Body of pancreas (tissue), 4 donors: ENCODE measurements at places on chromosomes 11 and 22.
A peak's percentile ranks its signal among the peaks of the same experiment; 100 is the strongest.

DNA sequence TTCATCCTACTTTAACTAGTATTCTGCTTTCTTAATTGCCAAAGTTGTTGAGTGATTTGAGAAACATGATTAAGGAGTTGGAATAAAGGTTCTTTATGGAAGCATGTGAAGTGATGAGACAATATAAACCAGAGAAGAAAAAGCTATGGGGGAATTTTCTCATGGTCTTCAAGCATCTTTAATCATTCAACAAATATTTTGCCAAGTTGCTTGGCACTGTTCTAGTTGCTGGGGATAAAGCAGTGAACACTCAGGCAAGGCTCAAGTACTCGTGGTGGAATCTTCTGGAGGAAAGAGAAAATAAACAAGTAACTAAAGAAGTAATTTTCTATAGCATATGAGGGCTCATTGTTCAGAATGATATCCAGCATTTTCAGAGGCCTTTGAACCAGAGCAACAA is 9.2 kb upstream of the PIWIL4 start:
- DNase-seq = no peak

DNA sequence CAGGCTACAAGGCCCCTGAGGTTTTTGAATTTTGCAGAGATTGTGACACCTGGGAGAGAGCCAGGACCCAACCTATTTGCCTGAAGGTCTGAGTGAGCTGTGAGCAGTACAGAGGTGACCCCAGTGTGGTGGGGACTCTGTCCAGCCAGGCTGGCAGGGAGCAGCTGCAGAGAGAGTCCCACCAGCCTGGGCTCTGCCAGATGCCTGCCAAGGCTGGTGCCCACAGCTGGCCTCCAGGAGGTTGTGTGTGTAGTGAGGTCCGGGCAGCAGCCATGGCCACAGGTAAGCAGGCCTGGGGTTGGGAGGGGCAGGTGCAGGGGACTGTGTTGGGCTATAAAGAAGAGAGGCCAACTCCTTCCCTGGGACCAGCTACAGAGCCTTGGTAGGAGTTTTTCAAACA is 144.8 kb downstream of the CRYBB2 start:
- DNase-seq = no peak

DNA sequence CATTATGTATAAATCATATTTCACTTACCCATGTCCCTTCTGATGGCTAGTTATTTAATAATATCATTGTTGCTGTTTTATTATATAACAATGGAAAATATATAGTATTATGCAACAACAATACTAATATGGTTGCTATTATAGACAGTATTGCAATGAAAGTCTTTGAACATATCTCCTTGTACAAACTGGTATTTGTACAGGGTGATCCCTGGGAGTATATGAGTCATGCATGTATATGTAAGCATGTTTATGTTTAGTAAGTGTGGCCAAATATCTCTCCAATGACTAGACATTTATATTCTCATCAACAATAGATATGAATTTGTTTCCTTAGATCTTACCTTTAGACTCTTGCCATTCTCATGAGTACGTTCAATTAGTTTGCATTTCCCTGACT is 55.9 kb downstream of the KCNC1 start:
- DNase-seq = no peak

GRCh38 chr11:95289378-95290101 is 58.5 kb upstream of the SESN3 start:
- DNase-seq = no peak

GRCh38 chr11:11229647-11230046 is 123.4 kb downstream of the CSNK2A3 start:
- no peak for DNase-seq

GRCh38 chr11:33542921-33543320 is 157.7 kb downstream of the C11orf91 start:
- peak; percentile 76 for DNase-seq

DNA sequence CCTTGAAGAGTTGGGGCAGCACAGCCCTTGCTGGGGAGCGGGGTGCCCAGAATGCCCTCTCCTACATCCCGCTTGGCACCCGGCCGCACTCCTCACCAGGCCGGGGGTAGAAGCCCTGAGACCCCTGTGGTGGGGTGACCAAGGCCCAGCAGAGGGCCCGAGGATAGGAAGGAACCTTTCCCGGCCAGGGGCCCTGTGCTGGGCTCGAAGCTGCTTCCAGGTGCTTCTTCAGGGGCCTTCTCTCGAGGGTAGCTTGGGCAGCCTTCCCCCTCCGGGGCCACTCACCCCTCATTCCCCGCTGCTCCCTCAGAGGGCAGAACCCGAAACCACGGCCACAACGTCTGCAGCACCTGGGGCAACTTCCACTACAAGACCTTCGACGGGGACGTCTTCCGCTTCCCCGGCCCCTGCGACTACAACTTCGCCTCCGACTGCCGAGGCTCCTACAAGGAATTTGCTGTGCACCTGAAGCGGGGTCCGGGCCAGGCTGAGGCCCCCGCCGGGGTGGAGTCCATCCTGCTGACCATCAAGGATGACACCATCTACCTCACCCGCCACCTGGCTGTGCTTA is 752 bp downstream of the MUC2 start:
- peak; percentile 8 for DNase-seq

- no peak for DNase-seq
Observed at GRCh38 chr11:92308366-92308765, 83.7 kb downstream of the FAT3 start.

- peak; percentile 19 for DNase-seq
Observed at GRCh38 chr11:83545494-83546260, 259.5 kb upstream of the CCDC90B start.

DNA sequence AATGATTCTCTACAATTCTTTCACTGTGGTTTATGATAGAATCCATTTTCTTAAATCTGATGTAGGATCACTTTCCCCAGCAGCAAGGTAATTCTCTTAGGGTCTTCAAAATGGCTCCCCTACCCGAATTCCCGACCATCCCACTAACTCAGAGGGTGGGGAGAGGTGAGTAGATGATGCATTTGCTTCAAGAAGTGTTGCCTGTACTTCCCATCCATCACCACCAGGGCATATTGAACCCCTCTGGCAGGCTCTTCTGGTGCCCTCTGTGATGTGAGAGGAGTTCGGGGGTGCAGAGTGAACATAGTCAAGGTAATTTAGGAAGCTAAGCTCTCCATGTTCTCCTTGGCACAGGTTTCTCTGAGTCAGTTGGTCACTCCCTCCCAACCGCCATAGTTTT is 52.3 kb downstream of the ZNRF3 start:
- DNase-seq = no peak

GRCh38 chr11:15750535-15751308 is 605.6 kb downstream of the SOX6 start:
- DNase-seq = no peak

- DNase-seq = no peak
Observed at GRCh38 chr11:129998107-129998506, 4.5 kb downstream of the PRDM10 start.

GRCh38 chr22:23910496-23911190 is 16.5 kb downstream of the MIF start:
- no peak for DNase-seq

DNA sequence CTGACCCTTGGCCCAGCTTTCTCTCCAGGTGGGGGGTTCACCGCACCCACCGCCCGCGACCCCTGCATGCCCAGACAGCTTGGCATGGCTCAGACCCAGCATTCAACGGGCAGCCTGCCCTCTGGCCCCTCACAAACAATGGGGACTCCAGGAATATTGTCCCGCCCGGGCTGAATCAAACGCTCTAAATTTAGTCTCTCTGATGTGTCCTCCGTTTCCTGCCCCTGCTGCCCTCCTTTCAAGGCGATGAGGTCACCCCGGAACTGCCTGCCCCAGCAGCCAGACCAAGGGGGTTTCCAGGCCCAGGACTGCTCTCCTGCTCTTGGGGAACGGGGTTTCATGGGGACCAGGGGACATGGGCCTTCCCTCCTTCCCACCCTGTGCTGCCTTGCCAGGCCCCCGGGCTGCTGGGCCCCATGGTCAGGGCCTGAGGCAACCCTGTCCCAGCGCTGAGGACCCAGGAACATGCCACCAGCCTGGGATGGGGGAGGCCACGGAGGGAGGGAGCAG is 10.1 kb upstream of the PDGFB start:
- no peak for DNase-seq

- DNase-seq = no peak
Observed at GRCh38 chr11:7449211-7449840, 36.0 kb upstream of the OLFML1 start.

GRCh38 chr22:31652088-31652487 is 9.9 kb downstream of the PISD start:
- no peak for DNase-seq

- peak; percentile 79 for DNase-seq
Observed at GRCh38 chr11:12043959-12044791, 35.7 kb upstream of the DKK3 start.

DNA sequence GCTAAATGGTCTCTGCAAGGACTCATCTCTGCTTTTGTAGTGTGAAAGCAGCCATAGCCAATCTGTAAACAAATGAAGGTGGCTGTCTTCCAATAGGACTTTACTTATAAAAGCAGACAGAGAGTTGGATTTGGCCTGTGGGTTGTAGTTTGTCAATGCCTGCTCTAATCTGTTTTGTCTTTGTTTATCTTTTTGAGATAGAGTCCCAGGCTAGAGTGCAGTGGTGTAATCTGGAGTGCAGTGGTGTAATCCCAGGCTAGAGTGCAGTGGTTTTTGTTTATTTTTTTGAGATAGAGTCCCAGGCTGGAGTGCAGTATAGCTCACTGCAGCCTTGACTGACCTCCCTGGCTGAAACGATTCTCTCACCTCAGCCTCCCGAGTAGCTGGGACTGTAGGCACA is 8.6 kb downstream of the PPP6R3 start:
- DNase-seq = no peak

DNA sequence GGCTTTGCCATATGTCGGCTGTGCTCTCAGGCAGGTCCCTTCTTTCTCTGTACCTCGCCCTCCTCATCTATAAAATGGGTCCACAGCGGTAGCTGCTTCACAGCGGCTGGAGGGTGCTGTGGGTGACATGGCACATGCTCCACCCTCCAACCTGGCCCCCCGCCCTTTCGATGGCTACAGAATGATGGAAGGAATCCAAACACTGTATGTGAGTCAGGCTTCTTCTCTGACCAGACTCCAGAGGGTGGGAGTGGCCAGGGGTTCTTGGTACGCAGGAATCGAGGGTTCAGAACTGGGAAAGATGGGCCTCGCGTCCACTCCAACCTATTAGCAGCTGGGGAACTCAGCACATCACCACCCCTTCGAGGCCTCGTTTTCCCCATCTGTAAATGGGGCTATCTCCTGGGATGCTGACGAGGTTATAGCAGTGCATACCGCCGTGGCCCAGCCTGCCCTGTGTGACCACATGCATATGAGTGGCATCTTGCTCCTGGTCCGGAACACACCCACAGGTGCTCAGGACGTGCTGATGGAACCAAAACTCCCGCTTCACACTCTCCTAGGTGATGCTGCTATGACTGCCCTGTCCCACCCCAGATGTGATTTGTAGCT is 26.4 kb downstream of the MN1 start:
- DNase-seq = no peak
